ENCODE measurements at places on chromosomes 16 and 17.

DNA sequence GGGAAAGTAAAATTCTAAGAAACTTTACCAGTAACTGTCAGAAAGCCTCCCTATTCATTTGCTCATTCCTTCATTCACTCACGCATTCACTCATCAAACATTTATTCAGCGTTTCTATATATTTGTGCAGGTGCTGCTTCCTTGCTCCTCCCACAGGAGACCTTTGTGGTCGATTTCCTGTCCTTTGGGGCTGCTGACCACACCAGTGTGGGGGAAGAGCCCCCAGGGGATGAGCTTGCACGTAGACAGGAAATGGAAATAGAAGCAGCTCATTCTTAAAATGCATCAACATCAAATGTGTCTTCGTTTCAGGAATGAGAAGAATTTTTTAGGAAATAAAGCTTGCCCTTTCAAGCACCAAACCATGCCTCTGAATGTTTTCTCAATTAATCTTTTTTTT is 9.6 kb downstream of the PIK3R6 start:
- DNase-seq = no peak

GRCh38 chr16:82684256-82684655 is 57.5 kb downstream of the CDH13 start:
- DNase-seq = no peak

DNA sequence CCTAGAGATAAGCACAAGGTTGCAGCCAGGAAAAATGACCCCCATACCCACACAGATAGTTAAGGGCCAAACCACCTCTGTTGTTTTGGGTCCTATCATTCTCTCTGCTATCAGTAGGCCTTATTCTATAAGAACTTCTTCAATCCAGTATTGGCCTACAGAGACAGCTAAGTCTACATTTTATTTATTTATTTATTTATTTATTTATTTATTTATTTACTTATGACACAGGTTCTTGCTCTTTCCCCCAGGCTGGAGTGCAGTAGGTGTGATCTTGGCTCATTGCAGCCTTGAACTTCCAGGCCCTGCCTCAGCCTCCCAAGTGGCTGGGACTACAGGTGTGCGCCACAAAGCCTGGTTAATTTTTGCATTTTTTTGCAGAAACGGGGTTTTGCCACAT is 7.5 kb upstream of the MAPT start:
- no peak for DNase-seq

DNA sequence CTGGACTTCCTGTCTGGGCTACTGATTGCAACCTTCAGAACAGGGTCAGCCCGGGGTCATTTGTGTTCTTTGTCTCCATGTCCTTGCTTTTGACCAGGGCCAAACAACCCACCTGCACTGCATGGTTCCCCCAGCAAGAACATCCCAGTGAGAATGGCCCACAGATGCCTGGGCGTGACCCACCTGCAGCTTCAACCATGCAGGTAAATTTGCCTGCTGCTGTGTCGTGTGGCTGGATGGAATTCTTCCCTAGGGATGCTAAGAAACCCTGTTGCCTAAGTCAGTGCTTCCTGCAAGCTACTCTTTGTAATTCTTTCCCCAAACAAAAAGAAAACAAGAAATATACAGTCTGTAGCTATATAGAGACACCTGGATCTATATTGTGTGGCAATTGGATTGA is 12.5 kb downstream of the CDH13 start:
- no peak for DNase-seq

DNA sequence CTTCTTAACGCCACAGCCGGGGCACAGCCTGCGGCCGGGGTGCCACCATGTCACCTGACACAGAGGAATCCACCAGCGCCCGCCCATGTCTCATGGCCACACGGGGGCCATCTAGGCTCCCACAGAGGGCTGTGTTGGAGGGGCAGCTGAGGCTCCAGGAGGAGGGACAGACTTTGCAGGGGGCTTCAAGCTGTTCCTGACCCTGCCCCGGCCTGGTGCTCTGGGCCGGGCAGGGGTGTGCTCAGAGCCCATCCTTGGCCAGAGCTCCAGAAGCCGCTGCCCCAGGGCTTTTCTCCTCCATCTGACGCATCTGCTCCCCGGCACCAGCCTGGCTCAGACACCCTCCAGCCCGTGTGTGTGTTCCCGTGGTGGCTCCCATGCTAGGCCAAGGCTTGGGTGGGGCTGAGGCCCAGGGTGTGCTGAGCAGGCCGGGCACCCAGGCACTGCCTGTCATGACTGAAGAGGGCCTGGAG is 7.8 kb upstream of the SLC38A10 start:
- DNase-seq = no peak

GRCh38 chr17:13885550-13885949 is 183.8 kb upstream of the COX10 start:
- DNase-seq = no peak

GRCh38 chr16:86510465-86511261 is at the start of gene FOXF1:
Gene FOXF1 (plus strand): TSS chr16:86510527. CDS start chr16:86510570, 43 bp downstream.
- DNase-seq = no peak

GRCh38 chr16:61500851-61501250 is 535.4 kb downstream of the CDH8 start:
- DNase-seq = no peak

GRCh38 chr17:61757168-61757567 is 106.2 kb downstream of the BRIP1 start:
- no peak for DNase-seq

DNA sequence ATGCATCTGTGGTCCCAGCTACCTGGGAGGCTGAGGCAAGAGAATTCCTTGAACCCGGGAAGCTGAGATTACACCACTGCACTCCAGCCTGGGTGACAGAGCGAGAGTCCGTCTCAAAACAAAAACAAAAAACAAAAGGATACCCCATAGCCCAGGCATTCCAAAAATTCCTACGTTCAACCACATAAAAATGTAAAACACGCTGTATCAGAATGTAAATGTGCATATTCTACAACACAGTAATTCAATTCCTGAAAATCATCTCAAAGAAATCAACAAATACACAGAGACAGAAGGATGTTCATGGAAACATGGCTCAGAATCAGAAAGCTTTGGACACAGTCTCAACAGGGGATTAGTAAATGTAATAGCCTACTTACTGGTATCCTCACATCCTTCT is 33.0 kb downstream of the COG7 start:
- no peak for DNase-seq

DNA sequence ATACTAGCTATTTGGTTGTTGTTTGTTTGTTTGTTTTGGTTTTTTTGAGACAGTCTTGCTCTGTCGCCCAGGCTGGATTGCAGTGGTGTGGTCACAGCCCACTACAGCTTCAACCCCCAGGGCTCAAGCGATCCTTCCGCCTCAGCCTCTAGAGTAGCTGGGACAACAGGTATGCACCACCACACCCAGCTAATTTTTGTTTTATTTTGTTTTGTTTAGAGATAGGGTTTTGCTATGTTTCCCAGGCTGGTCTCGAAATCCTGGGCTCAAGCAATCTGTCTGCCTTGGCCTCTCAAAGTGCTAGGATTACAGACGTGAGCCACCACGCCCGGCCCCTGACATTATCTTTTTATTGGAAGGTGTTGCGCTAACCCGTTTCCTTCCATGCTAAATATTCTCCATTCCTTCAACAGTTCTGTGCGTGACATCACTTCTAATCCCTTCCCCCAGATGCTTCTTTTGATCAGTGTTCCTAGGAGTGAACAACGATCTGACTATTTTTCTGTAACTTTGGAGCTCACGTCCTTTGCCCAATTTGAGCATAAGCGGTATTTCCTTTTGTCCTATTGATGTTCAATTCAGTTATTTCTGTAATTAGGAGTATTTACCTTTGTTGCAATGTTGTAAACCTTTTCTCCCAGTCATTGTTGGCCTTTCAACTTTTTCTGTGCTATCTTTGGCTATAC is 30.2 kb upstream of the EMP2 start:
- DNase-seq = no peak

- DNase-seq = no peak
Observed at GRCh38 chr17:44146375-44147346, 4.9 kb downstream of the HROB start.

DNA sequence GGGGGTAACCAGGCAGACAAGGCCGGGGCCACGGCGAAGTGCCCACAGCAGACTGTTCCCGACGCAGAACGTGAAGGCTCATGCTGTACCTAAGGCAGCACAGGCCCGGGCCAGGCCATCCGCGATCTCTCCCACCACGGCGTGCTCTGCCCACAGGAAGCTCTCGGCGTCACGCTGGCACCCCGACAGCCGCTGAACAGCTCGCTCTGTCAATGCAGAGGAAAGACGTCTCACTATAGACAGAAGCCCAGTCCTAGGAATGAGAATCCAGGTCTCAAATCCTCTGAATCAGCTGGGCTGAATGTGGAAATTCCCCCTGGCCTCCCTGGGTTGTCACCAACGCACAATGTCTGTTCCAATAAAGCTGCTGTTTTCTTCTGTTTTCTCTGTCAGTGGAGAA is 21.4 kb downstream of the SERPINF1 start:
- DNase-seq = no peak

DNA sequence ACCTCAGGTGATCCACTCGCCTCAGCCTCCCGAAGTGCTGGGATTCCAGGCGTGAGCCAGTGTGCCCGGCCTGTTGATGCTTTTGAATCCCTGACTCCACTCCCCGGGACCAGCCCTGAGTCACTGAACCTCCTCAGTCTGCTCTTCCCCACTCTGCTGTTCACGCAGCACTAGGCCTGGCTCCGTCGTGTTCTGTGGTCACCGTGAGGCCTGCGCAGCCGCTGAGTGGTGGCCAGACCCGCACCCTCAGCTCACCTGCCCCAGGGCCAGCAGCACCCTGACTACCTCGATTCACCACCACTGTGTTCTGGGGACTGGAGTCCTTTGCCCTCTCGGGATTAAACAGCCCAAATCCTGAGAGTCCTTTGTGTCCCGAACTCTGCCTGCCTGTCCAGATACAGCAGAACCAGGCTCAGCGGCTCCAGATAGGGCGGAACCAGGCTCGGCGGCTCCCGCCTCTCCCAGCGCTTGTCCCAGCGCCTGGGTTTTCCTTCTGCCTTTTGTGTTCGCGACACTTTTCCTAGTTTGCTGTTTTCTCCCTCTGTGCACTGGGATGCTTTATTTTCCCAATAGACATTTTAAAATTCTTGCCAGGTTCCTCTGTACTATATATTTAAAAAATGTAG is 58.6 kb upstream of the ENDOV start:
- DNase-seq = no peak

DNA sequence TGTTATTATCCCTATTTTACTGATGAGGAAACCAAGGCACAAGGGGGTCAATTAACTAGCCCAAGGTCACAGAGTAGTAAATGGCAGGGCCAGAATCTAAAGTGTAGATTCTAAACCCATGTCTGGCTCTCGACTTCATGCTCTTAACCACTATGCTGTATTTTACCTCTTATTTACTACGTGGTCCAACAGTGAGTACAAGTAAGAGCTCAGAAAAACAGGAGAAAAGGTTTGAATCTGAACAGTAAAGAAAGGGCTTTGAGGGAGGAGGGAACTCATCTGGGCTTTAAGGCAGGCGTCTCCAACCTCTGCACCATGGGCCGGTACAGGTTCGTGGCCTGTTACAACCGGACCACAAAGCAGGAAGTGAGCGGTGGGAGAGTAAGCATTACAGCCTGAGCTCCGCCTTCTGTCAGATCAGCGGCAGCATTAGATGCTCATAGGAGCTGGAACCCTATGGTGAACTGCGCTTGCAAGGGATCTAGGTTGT is 62.9 kb downstream of the SMURF2 start:
- DNase-seq = peak; percentile 11

- no peak for DNase-seq
Observed at GRCh38 chr16:68902969-68903345, 59.6 kb downstream of the TANGO6 start.

DNA sequence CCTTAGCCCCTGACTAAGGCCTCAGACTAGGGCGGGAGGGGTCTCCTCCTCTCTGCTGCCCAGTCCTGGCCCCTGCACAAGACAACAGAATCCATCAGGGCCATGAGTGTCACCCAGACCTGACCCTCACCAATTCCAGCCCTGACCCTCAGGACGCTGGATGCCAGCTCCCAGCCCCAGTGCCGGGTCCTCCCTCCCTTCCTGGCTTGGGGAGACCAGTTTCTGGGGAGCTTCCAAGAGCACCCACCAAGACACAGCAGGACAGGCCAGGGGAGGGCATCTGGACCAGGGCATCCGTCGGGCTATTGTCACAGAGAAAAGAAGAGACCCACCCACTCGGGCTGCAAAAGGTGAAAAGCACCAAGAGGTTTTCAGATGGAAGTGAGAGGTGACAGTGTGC is 12.7 kb downstream of the CES3 start:
- no peak for DNase-seq

DNA sequence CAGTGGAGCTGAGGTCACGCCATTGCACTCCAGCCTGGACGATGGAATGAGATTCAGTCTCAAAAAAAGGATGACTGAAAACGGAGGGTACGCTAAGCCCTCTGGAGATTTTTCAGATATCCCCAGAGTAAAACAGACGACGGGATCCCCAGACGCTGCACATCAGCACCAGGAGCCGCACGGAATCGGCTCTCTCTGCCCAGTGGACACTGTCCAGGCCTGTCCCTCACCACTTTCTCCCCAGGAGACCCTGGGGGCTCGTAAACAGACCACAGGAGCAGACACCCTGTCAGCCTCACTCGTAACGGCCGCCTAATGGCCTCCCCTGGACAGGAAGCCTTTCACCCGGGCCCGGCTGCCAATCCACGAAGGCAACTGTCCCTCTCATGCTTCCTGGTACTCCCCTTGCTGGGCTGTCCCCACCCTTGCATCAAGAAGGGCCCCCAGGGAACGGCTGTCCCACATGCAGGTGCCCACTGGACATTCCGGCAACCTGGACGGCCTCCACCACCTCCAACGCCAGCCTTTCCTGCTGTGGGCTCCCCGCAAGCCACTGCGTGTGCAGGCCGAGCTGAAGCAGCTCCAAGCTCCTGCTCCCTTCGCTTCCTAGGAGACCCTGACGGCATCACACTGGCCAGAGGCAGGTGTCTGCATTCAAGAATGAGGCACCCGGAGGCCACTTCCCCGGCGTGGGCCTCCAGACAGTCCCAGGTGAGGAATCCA is 74.3 kb downstream of the TIMM22 start:
- no peak for DNase-seq

GRCh38 chr17:41666237-41666641 is 22.4 kb upstream of the EIF1 start:
- DNase-seq = peak; percentile 60

DNA sequence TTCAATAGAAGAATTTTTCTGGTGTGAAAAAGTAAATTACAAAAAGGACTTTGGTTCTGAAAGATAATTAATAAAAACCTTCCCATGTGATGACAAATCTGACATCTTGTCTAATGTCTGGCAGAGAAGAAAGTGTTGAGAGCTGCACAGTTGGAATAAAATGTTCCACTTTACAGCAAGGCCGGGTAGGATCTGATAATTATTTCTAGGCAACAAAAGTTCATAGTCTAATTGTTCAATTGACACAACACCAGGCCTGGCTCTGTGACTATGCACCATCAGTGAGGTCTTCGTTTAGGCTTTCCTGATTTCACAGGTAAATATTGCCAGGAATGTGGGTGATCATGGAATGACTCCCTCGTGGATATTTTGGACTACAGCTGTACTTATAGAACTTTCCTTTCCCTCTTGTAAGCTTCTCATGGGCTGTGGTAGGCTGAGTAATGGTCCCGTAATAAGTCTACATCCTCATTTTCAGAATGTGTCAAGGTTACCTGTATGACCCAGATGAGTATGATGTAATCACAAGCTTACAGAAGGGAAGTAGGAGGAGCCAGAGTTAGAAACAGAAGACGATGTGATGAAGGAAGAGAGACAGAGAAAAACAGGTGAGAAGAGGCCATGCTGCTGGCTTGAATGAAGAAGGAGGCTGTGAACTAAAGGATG is 217.0 kb downstream of the CDH13 start:
- DNase-seq = no peak

- DNase-seq = no peak
Observed at GRCh38 chr17:18161207-18162145, 22.2 kb upstream of the ALKBH5 start.

- no peak for DNase-seq
Observed at GRCh38 chr17:46943218-46943500, 20.2 kb downstream of the GOSR2 start.

GRCh38 chr17:78998311-78999055 is 11.1 kb downstream of the CANT1 start:
- DNase-seq = no peak
